Mesenchymal stem cell (in vitro differentiated cells and primary cell): ENCODE measurements at places on chromosomes 5 and 9.
A peak's percentile ranks its signal among the peaks of the same experiment; 100 is the strongest.

GRCh38 chr5:146079695-146080373, 25.5 kb downstream of the PLAC8L1 start:
- peak; percentile 24 for DNase-seq

GRCh38 chr9:106916466-106917235, 53.7 kb downstream of the ZNF462 start:
- DNase-seq, result peak; percentile 83

GRCh38 chr9:19994296-19994695, 205.5 kb upstream of the SLC24A2 start:
- DNase-seq, result no peak

GRCh38 chr9:72554221-72554641, 32.8 kb downstream of the TMC1 start:
- peak; percentile 52 for DNase-seq

- no peak for DNase-seq
Measured at GRCh38 chr9:128296340-128297220, 20.5 kb downstream of the SWI5 start.

- peak; percentile 9 for DNase-seq
Measured at GRCh38 chr5:120919017-120919416, 454.9 kb downstream of the PRR16 start.

DNA sequence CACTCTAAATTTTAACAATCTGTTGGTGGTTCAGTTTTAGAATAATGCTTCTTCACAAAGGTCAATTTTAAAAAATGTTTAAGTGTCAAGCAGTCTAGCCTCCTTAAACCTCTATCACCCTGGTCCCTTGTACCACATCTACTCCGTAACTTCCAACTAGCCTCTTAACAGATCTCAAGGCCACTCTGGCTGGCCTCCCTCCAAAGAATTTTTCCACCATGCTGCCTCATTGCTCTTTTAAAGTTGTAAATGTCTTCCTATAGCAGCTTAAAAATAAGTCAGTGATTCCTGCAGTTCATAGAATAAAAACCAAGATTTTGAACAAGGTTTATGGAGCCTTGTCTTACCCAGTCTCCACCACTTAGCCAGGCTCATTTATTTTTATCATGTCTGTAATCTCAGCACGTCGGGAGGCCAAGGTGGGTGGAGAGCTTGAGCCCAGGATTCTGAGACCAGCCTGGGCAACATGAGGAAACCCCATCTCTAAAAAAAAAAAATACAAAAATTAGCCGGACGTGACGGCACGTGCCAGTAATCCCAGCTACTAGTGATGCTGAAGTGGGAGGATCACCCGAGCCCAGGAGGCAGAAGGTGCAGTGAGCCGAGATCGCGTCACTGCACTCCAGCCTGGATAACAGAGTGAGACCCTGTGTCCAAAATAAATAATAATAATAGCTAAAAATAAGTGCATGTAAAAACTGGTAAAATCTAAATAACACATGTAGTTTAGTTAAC, 924.9 kb upstream of the DMAC1 start:
- DNase-seq, result no peak

DNA sequence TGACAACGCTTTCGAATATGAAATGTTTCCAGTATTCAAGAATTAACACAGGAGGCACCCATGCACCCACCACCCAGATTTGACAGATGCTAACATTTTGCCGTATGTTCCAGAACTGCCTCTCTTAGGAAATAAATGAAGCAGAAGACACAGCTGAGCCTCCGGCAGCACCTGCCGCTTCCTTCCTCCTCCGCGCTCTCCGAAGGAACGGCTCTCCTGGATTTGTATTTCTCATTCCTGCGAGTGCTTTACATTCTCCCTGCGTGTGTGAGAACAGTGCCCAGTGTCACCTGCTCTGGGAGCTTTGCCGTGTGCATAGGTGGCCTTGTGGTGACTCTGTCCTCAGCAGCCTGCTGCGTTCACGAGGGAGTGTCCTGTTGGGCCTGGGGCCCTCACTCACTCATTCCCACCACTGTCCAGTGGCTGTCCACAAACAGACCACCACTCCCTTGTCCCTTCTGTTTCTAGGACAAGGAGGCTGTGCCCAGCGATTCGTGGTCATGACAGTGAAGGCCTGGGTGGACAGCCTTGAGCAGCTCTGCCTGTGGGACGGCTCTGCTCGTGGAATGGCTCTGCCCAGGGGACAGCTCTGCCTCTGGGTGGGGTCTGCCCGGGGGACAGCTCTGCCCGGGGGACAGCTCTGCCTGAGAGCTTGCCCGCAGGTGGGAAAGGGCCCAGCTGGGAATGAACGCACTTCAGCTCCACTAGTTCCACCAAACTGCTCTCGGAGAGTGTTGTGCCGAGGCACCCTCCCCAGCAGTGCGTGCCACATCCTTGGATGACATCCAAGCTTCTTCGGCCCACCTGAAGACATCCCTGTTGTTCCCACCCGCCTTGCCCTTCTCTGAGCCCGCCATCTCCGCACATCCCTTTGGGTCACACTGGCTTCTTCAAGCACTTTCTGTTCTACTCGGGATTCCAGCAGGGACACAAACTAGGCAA, 170.5 kb upstream of the PPP1R26 start:
- DNase-seq, result no peak

DNA sequence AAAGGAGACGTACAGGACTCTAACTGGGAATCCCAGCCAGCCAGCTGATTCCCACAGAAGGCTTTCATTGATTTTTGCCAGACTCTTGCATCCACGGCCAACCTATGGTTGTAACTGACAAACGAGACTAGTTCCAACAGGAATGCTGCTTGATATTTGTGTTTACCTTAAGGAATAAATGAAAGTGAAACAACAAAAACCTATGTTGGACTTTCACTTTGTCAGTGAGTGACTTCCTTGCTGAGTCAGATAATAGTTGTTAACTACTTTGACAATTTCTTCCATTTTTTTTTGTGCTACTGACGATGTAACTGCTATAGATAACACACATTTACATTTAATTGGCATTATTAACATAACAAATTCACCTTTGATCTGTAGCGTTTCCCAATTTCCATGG, 63.4 kb upstream of the LRRTM2 start:
- DNase-seq, result peak; percentile 40

DNA sequence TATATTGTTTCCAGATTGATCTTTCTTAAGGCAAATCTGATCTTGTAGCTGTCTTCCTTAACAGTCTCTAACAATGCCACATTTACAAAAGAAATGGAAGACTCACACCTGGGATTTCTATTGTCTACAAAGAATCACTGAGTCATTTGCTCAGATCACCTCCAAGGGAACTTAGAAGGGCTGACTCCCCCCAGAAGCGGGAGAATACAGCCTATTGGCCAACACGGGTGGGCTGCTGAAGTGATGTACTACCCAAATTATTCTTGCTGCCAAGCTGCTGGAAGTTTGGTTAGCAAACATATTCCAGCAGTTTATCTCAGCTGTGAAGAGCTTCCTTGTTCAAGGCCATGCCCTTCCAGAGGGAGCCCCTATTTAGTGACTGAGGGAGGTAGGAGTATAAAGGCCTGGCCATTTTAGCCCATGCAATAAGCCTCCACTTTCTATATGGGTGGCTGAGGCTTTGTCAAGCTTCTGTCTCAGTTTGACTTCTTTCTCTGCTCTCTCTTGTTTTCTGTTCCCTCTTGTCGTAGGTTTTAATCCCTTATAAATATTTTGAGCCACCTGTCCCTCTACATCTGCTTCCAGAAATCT, 379.4 kb downstream of the PRR16 start:
- no peak for DNase-seq

DNA sequence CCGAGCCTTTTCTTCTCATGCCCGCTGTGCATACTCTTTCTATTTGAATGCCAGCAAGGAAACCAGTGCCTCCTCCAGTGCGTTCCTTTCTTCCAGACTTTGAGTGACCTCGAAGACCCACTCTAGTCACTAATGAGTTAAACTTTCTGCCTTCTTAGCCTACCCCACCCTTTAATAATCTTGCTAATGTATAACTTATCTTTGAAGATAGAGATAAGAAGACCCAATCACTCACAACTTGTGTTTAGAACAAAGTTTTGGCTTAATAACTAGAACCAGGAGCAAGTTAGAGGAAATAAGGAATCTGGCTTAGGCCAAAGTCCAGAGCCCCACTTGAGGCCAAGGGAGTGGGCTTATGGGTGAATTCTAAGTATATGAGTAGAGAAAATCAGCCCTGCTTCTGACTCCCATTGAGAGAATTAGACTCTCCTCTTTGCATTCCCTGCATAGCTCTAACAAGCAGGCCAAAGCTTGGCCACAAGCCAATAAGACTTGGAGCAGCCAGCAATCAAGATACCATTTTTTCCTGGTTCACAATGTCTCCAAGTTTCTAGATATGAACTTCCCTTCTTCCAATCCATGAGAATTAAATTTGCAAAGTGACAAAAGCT, 181.5 kb upstream of the PIK3R1 start:
- DNase-seq, result peak; percentile 39

DNA sequence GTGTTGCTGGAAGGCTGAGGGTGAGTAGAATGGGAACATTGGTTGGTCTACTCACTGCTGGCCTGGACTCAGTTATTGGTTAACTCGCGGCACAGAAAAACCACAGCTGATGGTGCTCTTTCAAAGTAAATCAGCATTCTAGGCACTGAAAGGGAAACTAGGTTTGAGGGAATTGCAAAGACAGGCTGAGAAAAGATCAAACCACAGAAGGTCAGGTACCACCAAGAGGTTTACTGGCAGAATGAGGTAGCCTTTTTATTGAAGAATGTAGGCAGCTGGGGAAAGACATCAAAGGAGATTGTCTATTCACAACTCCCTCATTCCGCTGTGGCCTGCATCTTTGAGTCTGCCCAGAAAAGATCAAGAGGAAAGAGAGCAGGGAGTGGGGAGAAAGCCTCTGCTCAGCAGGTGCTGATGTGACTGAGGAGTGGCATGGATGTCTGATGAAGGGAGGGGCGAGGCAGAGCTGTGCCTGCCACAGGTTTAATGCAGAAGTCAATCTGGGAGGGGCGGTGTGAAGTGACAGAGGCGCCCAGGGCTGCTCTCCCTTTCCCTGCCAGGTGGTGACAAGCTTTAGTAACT, 255.5 kb downstream of the MAN2A1 start:
- no peak for DNase-seq

- no peak for DNase-seq
Measured at GRCh38 chr9:81676395-81676794, 13.0 kb downstream of the TLE1 start.

DNA sequence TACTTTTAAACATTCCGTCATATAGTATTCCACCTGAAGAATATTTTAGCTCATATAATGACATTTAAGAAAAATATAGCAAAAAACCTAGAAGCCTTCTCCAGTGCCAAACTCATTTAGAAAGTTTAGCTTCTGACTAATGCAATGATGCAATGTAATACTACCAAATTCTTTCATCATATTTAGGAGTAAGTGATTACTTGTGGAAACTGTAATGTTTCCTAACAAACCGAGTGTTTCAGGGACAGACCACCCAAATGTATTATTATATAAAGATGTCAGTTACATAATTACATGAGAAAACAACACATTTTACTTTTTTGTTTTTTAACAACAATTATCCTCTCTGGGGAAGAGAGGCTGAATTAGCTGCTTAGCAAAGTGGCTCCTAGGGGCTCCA, 316.2 kb downstream of the ARL15 start:
- DNase-seq, result peak; percentile 63
